ENCODE measurements at places on chromosomes 7 and 10. TPM values are rescaled to one million over a fixed set of nuclear protein-coding genes. Genes with fewer than 3 reads are reported as not detected.

GRCh38 chr7:81367326-81367931 is 402.4 kb downstream of the HGF start:
- H3K27me3 ChIP-seq: no peaks in the 10 kb centered on the region
- H3K4me1 ChIP-seq: peaks cover 10% of the 10 kb centered on the region
- H3K4me3 ChIP-seq: no peak overlapping the region
- no peak for DNase-seq
- H3K27ac ChIP-seq: no peak overlapping the region

GRCh38 chr10:24428410-24428782 is 219.5 kb downstream of the KIAA1217 start:
- no peak overlapping the region for H3K27ac ChIP-seq
- H3K36me3 ChIP-seq: no peaks in the 10 kb centered on the region
- no peaks in the 10 kb centered on the region for H3K27me3 ChIP-seq
- H3K4me1 ChIP-seq: no peaks in the 10 kb centered on the region
- no peak overlapping the region for H3K4me3 ChIP-seq

DNA sequence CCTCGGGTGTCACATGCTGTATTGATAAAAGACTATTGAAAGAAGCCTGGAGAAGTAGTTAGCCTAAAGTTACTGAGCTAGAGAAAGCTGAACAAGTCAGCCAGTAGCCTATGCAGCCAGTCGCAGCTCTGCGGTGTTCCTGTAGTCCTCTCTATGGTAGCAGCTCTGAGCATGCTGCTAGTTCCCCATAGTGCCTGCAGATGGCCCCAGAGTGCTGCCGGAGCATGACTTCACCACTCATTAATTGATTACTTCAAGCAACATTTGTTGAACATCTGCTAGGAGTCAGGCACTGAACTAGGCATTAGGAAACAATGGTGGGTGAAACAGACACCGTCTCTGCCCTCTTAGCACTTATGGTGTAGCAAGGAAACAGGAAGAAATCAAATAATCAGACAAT is 422.7 kb downstream of the SORCS3 start:
- no peaks in the 10 kb centered on the region for H3K27me3 ChIP-seq
- H3K4me1 ChIP-seq: no peaks in the 10 kb centered on the region
- H3K27ac ChIP-seq: no peak overlapping the region
- H3K36me3 ChIP-seq: no peaks in the 10 kb centered on the region

The TMEM72 gene
- total RNA-seq: not detected

The SPACDR gene
- total RNA-seq: 1.3 TPM

The PLXNA4 gene
- total RNA-seq: 23.9 TPM

Data from endodermal cell (in vitro differentiated cells).